A549 treated with RU486 at 1 μM for 4 hours (cell line): ENCODE measurements at places on chromosomes 5 and 9. TPM values are rescaled to one million over a fixed set of nuclear protein-coding genes. Genes with fewer than 3 reads are reported as not detected.

Gene KLHL3
- 0.14 to 0.39 TPM (median 0.18 TPM) in 5 replicates for total RNA-seq

Gene F2RL1
- total RNA-seq = 235 to 317 TPM (median 280 TPM) in 5 replicates

Gene GTF3C4
- total RNA-seq = 14.7 to 20.2 TPM (median 19.7 TPM) in 5 replicates

Gene TXN
- 1,188 to 1,427 TPM (median 1,329 TPM) in 5 replicates for total RNA-seq

Gene MTAP
- 7.1 to 16.5 TPM (median 12.4 TPM) in 5 replicates for total RNA-seq

Gene TPM2
- 613 to 691 TPM (median 662 TPM) in 5 replicates for total RNA-seq

Gene TMOD1
- total RNA-seq = 2.3 to 3.3 TPM (median 2.6 TPM) in 5 replicates

Gene SLC23A1
- total RNA-seq = 0.87 to 1.6 TPM (median 1.3 TPM) in 5 replicates

Gene ZNF189
- total RNA-seq = 4.7 to 8.4 TPM (median 6.6 TPM) in 5 replicates
